ENCODE measurements at places on chromosomes 5 and 9. TPM values are rescaled to one million over a fixed set of nuclear protein-coding genes. Genes with fewer than 3 reads are reported as not detected.

- DNase-seq: no peak
- no peak overlapping the region for H3K4me3 ChIP-seq
- H3K27me3 ChIP-seq: no peaks in the 10 kb centered on the region
- peaks cover 9% of the 10 kb centered on the region for H3K4me1 ChIP-seq
Observed at GRCh38 chr5:142281008-142281367, 43.8 kb downstream of the SPRY4 start.

Gene IL17B
- total RNA-seq: not detected

GRCh38 chr9:98381311-98382103 is 126.1 kb upstream of the TBC1D2 start:
- no peak overlapping the region for H3K27ac ChIP-seq
- no peaks in the 10 kb centered on the region for H3K27me3 ChIP-seq
- DNase-seq: no peak
- H3K4me1 ChIP-seq: no peaks in the 10 kb centered on the region

Gene RPL7A
- total RNA-seq: 2,602 TPM

DNA sequence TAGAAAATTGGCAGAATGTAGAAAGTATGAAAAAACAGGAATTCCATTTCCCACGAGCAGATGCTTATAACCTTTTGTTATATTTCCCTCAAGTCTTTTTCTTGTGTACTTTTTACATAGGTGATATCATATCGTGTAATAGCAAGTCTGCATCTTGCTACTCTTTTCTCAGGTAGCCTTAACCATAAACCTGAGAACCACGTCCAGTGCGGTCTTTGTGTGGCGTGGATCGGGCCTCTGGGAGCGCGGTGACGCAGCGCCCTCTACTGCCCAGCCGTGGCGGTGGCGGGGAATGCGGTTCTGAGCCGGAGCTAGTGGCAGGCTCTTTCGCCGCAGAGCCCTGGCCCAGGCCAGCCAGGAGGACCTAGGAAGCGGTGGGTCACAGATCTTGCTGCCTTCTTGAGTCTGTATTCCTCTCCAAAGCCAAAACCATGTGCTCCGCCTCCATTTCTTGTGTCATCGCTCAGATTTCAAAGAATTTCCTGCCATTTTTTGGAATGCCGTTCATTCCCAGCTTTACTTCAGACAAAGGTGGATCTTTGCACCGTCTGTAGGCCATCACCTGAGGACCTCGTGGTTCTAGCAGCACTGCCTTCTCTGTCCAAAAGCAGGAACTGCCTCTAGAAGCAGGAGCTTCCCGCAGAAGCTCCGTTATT is 71.9 kb downstream of the MVB12B start:
- H3K4me1 ChIP-seq: peaks cover 3% of the 10 kb centered on the region
- H3K27ac ChIP-seq: no peak overlapping the region
- no peaks in the 10 kb centered on the region for H3K27me3 ChIP-seq
- DNase-seq: peak; percentile 95
- H3K4me3 ChIP-seq: no peak overlapping the region
- peaks cover 15% of the 10 kb centered on the region for H3K36me3 ChIP-seq

Gene DRD1
- 0.34 TPM for total RNA-seq

DNA sequence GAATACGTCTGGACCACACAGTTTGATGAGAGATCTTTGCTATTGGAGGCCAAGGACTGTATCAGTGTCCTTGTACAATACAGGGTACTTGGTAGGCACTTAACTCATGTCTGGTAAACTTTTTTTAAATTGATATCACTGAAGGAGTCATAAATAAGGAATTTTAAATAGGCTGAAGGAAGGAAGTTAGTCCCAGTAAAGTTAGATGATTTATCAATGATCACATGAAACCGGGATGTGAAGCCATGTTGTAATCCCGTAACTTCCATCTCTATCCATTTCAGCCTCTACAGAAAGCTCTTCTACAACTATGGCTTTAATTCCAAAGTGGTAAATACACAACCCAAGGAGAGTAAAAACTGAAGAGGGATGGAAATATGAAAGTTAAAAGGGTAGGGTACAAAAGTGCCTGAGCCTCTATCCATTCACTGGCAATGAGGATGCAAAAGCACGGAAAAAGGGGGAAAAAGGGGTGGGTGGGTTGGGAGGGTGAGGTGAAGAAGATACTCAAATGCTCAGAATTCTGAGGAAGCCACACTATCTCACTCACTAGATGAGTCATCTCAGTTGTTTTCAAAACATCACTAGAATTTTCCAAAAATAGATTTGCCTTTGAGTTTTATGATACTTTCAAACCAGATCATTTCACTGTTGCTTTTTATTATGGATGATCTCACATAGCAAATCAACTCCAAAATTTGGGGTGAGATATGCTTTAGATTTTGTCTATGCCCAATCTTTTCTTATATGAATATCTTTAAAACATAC is 1053.5 kb downstream of the NR2F1-AS1 start:
- no peak overlapping the region for H3K27ac ChIP-seq
- H3K36me3 ChIP-seq: no peaks in the 10 kb centered on the region
- H3K4me1 ChIP-seq: no peaks in the 10 kb centered on the region
- DNase-seq: no peak

Data from endodermal cell (in vitro differentiated cells).